Immature natural killer cell (primary cell): ENCODE measurements at places on chromosomes 7 and 10. TPM values are rescaled to one million over a fixed set of nuclear protein-coding genes. Genes with fewer than 3 reads are reported as not detected.

Gene NEBL
- polyA plus RNA-seq = not detected

Gene NPSR1
- polyA plus RNA-seq = not detected

Gene VWA2
- not detected for polyA plus RNA-seq

Gene PCLO
- not detected for polyA plus RNA-seq

Gene LRRC18
- polyA plus RNA-seq = not detected

Gene ODAD2
- polyA plus RNA-seq = not detected

Gene SMNDC1
- 16.3 TPM for polyA plus RNA-seq

Gene SAMD9L
- 44.8 TPM for polyA plus RNA-seq

Gene TACC2
- polyA plus RNA-seq = not detected

Gene TMEM196
- not detected for polyA plus RNA-seq

Gene TSPAN12
- polyA plus RNA-seq = not detected

Gene PTPN12
- 44.4 TPM for polyA plus RNA-seq

Gene GPC2
- not detected for polyA plus RNA-seq

Gene RPS24
- polyA plus RNA-seq = 721 TPM

Gene BMPR1A
- polyA plus RNA-seq = 2.2 TPM

Gene AEBP1
- not detected for polyA plus RNA-seq

Gene GIMAP8
- 5.0 TPM for polyA plus RNA-seq

Gene PON1
- polyA plus RNA-seq = 0.75 TPM

Gene CALHM3
- polyA plus RNA-seq = not detected
